ENCODE measurements at places on chromosomes 11 and 22.

DNA sequence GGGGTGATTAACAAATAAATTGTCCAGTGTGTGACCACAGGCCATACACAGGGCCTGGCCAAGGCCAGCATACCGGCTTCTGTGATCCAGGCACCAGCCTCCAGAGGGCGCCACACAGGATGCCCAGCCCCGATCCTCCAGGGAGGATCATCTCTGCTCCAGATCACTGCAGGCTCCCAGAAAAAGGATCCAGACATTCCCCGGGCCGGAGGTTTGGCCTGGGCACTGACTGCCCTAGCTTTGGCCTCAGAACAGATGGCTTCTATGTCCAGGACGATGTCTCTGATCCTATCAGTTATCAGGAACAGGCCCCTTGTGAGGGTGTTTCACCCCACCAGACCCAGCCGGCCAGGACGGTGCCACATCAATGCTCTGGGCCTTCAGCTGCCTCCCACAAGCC, 74.5 kb upstream of the LMO1 start:
- peak; percentile 59 for DNase-seq

DNA sequence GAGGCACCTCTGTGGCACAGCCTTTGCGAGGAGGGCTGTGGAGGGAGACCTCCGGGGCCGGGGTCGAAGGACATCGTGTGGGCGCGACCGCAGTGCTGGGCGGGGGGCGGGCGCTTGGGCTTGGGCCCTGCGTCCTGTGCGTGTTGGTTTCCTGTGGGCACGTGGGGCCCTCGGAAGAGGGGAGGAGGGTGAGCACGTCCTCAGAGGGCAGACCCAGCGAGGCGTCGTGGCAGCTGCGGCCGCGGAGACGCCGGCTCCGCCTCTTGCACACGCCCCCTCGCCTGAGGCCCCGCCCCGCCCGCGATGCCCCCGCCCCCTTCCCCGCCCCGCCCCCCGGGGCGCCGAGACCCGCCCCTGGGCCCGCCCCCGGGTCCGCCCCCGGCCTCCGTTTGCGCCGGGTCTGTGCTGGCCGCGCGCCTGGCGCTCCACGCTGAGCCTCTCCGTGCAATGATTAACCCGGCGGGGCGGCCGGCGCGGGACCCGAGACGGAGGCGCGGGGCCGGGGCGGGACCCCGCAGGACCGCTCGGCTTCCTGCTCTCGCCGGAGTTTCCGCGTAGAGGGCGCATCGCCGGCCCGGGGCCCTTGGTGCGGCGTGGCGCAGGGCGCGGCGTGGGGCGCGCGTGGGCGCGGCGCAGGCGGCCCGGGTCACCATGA, at the start of gene PRR5:
Gene PRR5 (plus strand): TSS at position 381 of the 655 bp plus-strand sequence. CDS start 271 bp downstream, at position 652.
- DNase-seq, result peak; percentile 82

DNA sequence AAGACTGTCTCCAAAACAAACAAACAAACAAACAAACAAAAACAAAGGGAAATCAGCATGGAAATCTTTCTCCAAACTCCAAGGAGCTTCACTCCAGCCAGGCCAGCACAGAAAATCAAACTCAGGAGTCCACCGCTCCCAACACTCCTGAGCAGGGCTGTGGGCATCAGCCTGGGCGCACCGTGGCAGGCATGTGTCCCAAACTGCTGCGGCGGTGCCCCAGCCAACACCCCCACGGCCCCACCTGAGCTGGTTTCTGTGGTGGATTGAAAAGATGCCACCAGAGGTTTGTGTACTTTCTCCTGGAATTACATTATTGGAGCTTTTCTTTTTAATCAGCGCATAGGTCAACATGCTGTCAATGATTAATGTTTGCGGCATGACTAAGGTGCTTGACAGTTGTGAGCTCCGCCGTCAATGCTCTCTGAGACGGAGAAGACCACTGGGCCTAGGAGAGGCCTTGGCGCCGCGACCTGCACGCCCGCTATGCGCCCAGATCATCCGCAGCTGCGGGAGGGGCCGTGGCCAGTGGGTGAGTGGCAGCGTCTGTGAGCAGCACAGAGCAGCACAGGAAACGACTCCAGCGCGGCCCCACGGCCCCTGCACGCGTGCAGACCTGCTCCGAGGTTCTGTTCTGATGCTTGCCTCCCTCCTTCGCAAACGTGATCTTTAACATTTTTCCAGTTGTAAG, 18.1 kb downstream of the DRD4 start:
- no peak for DNase-seq

DNA sequence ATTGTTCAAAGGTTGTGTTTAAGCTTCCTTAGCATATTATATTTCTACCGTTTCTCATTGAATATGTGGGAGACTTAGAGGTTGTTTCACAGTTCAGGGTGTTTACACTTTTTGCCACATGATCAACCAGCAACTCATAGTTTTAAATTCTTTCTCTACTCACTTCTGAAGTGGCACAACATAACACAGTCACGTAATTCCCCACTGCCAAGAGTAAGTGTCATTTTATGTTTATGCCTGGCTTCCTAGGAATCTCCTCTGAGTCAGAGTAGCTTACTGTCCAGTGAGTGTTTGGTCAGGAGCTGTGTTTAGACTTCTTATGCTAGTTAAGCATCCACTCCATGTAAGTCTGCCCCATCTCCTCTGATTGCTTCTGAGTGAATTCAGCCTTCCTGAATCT, 520.8 kb upstream of the KIRREL3 start:
- DNase-seq, result no peak

DNA sequence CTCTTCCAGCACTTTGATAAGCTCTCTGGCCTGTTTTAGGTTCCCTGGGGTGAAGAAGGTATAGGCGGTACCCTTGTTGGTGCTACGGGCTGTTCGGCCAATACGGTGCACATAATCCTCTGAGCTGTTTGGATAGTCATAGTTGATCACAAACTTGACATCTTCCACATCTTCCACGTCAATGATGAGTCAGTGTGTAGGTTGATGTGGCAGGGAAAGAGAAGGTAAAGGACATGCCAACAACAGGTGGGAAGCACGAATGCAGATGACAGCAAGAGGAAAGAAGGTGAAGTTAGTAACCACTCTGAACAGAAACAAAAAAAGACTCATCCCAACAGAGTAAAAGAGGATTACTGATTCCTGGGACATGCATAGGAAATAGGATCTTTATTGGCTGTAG, 18.2 kb downstream of the DDX17 start:
- DNase-seq, result no peak

GRCh38 chr11:79342236-79342635, 98.6 kb downstream of the TENM4 start:
- DNase-seq, result no peak

GRCh38 chr11:80327956-80328614, 887.3 kb upstream of the TENM4 start:
- DNase-seq, result no peak

- DNase-seq, result no peak
Observed at GRCh38 chr11:119645018-119645417, 84.0 kb downstream of the NECTIN1 start.
